ENCODE measurements at places on chromosomes 2 and 18. TPM values are rescaled to one million over a fixed set of nuclear protein-coding genes. Genes with fewer than 3 reads are reported as not detected.

Gene C2orf72
- 0.57 TPM for total RNA-seq

Gene LYG1
- total RNA-seq: not detected

Gene KLF7
- total RNA-seq: 10.7 TPM

Gene RIT2
- total RNA-seq: not detected

Gene CD8B2
- total RNA-seq: not detected

Gene CCDC121
- total RNA-seq: 0.74 TPM

Gene CROCC2
- not detected for total RNA-seq

Gene SKOR2
- not detected for total RNA-seq

Gene TRIB2
- 17.4 TPM for total RNA-seq

Gene EMILIN1
- 6.0 TPM for total RNA-seq

Gene MSH2
- total RNA-seq: 75.1 TPM

Gene METAP1D
- 16.5 TPM for total RNA-seq

Gene COLEC11
- total RNA-seq: not detected

Gene ALPP
- total RNA-seq: 0.03 TPM

Gene DSC3
- total RNA-seq: not detected

Gene MYO1B
- total RNA-seq: 98.0 TPM

Gene CCDC138
- 28.1 TPM for total RNA-seq

Gene COL6A3
- total RNA-seq: 296 TPM

Gene DTNA
- 12.1 TPM for total RNA-seq

Gene FLACC1
- total RNA-seq: not detected

Gene POTEJ
- 0.06 TPM for total RNA-seq

Gene ASXL3
- 0.29 TPM for total RNA-seq

Gene SLC14A1
- 7.5 TPM for total RNA-seq

Gene FARP2
- 34.4 TPM for total RNA-seq

Data from Daoy (cell line).